ENCODE measurements at places on chromosomes 3 and 15.

- peak; percentile 77 for DNase-seq
These were observed 1.5 kb upstream of the SMAD3 start for GRCh38 chr15:67063689-67064606.

GRCh38 chr3:39216176-39216790 is 23.9 kb upstream of the XIRP1 start:
- no peak for DNase-seq

GRCh38 chr15:87604857-87605446 is 651.6 kb downstream of the NTRK3 start:
- no peak for DNase-seq

GRCh38 chr3:149806171-149806778 is 6.7 kb upstream of the RNF13 start:
- DNase-seq = no peak

- DNase-seq = no peak
These were observed 44.7 kb upstream of the SELENOK start for GRCh38 chr3:53936347-53936746.

DNA sequence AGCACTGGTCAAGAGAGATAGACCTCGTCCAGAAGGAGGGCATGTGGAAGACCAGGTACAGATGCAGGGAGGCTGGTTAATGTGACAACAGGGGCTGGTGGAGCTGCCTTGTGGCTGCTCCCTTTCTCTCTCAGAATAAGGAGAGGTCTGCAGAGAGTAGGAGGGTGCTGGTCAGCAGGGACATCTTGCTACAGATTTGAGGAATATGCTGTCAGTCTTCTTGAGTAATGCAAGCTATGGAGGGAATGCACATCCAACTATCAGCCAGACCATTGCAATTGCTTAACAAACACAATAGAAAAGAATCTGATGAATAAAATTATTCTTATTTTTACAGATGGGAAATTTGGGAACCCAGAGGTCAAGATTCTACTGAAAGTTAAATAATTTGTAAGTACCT is 20.3 kb upstream of the SIAH2 start:
- DNase-seq = no peak

DNA sequence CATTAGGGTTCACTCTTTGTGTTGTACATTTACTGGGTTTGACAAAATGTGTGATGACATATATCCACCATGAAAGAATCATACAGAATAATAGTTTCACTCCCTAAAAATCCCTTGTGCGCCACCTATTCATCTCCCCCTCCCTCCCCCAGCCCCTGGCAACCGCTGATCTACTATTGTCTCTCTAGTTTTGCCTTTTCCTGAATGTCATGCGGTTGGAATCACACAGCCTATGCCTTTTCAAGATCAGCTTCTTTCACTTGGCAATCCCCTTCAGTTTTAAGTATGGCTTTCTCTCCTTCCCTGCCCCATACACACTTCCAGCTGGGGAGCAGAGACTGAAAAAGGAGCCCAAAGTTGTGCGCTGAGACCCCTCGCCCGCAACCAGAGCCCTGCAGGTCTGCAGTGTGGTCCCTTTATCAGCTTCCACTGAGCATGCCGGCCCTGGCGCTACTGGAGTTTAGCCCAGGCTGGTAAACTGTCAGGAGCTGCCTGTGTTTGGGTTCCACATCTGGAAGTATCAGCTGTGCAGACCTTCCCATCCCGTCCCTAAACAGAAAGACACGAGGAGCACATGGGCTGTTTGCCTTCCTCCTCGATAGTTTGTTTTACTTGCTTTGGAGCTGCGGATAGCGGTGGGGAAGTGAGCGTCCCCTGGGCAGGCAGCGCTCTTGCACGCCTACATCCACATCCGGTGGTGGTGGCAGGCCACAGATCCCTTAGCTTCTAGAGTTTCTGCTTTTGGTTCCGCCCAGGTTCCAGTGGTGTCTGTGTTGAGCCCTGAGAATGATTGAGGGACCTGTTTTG is 12.3 kb downstream of the BOC start:
- DNase-seq = no peak

DNA sequence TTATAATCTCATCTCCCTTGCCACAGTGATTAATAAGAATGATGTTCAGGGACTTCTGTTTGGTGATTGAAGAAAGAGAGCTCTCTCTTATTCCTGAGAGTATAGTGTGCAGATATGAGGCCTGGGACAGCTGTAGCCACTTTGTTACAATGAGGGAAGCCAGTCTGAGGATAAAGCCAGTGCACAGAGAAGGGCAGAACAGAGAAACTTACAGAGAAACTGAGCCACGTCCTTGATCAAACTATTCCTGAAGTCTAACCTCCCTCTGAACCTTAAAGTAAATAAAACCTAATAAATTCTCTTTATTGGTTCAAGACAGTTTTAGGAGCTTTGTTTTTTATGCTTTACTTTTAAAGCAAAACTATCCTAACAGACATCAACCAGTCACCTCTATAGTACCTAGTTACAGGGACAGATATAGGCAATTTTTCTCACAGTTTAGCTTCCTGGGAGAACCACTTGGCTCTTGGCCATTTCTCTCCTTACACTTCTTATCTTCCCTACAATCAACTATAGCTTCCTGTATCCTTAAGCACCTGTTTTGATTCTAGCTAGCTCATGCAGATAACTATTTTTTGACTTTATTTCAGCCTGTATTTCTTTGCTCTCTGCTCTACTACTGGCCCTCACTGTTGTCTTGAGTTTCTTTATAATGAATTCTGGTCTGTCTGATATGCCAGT is 284.4 kb downstream of the SHQ1 start:
- no peak for DNase-seq

GRCh38 chr3:87350367-87351199 is 74.2 kb upstream of the POU1F1 start:
- DNase-seq = no peak

DNA sequence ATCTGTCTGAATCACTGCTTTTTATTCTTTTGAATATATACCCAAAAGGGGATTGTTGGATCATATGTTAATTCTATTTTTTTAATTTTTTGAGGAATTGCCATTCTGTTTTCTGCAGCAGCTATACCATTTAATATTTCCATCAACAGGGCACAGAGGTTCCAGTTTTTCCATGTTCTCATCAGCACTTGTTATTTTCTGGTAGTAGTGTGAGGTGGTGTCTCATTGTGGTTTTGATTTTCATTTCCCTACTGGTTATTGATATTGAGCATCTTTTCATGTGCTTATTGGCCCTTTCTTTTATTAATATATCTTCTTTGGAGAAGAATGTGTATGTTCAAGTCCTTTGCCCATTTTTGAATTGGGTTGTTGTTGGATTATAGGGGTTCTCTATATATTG is 68.1 kb downstream of the PDE8A start:
- no peak for DNase-seq

DNA sequence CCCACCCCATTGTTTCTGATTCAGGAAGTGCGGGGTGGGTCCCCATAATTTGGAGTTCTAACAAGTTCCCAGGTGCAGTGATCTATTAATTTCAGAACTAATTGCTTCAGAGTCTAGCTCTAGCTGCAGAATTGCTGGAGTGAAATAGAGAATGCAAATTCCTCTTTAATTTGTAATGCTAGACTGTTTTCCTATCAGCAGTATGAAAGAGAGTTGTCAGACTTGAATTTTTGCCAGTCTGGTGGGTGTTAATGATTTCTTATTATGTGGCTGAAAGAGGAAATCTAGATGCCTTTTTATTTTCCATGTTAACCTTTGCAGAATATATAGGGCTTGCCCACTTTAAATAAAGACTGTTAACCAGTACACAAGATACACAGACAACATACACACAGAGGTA is 23.7 kb downstream of the APH1B start:
- no peak for DNase-seq

GRCh38 chr15:100094127-100094510 is 247.7 kb downstream of the ADAMTS17 start:
- no peak for DNase-seq

GRCh38 chr3:19399356-19399755 is 251.0 kb downstream of the KCNH8 start:
- DNase-seq = no peak

GRCh38 chr3:40576396-40576795 is 51.6 kb downstream of the ZNF621 start:
- DNase-seq = no peak

GRCh38 chr3:69823743-69824142 is 84.5 kb downstream of the MITF start:
- no peak for DNase-seq

DNA sequence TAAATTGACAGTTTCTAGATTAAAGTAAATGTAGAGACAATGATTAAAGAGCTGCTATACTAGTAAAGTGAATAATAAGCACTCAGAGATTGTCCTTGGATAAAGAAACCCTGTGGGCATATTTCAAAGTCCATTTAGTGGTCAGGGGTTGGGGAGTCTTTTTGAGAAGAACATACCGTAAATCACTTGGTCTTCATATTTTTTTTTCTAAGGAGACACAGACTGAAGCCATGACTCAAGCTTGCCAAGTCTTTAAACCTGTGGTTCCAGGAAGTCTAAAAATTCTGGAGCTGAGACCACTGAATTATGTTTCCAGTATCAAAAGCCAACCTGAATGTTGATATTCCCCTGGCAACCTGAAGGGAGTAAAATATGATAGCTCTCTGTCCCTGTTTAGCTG is 171.0 kb downstream of the TPRG1 start:
- DNase-seq = no peak

- no peak for DNase-seq
These were observed 149.0 kb upstream of the DPH6 start for GRCh38 chr15:35695003-35695402.

DNA sequence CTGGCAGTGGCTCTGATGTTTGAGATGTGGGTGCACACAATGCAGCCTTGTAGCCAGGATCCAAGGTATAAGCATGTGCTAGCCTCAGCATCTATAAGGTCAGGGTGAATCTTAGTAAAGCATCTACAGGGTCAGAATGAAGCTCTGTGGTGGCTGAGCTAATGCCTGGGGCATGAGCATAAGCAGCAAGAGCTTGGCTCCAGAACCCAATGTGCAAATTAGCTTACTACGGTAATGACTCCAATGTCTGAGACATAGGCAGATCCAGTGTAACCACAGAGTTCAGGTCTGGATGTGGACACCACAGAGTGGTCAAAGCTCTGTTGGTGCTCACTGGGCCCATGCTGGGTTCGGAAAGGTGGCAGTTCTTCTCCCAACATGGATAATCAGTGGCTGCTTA is 304.5 kb upstream of the NECTIN3 start:
- no peak for DNase-seq

- peak; percentile 82 for DNase-seq
These were observed at the start of gene ABHD14A for GRCh38 chr3:51974963-51975851. TSS of gene ABHD14A (plus strand) at chr3:51975064. CDS start at chr3:51975136, 72 bp downstream.

GRCh38 chr3:124526601-124527000 is 203.7 kb upstream of the UMPS start:
- no peak for DNase-seq

- DNase-seq = no peak
These were observed 72.5 kb upstream of the AGTR1 start for GRCh38 chr3:148625095-148625736.

DNA sequence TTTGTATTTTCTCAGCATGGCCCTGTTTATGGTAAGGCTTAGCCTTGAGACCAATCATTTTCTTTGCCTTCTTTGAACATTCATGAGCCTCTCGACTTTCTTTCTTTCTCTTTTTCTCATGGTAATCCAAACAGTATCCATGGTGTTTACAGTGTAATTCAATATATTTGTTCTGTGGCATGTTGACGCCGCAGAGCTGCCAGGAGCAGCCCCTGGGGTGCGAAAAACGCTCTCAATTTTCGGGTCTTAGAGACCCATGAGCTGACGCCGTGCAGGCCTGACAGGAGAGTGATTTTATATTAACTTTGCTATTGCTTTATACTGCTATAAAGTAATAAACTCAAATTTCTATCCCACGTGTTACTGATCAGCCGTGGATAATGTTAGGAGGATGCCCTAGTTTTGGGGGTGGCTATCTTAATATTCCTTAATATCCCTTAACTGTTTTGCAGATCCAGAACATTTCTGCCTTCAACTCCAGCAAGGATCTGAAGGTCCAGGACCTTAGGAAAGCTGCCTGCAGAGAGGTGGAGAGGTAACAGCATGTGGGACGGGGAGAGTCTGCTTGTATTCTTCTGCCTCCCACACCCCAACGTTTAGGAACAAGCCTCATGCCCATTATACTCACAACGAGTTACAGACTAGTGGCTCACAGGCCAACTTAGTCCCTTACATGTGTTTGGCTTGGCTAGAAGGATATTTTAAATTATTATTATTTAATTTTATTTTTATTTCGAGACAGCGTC is 29.3 kb upstream of the MYO1E start:
- DNase-seq = no peak

DNA sequence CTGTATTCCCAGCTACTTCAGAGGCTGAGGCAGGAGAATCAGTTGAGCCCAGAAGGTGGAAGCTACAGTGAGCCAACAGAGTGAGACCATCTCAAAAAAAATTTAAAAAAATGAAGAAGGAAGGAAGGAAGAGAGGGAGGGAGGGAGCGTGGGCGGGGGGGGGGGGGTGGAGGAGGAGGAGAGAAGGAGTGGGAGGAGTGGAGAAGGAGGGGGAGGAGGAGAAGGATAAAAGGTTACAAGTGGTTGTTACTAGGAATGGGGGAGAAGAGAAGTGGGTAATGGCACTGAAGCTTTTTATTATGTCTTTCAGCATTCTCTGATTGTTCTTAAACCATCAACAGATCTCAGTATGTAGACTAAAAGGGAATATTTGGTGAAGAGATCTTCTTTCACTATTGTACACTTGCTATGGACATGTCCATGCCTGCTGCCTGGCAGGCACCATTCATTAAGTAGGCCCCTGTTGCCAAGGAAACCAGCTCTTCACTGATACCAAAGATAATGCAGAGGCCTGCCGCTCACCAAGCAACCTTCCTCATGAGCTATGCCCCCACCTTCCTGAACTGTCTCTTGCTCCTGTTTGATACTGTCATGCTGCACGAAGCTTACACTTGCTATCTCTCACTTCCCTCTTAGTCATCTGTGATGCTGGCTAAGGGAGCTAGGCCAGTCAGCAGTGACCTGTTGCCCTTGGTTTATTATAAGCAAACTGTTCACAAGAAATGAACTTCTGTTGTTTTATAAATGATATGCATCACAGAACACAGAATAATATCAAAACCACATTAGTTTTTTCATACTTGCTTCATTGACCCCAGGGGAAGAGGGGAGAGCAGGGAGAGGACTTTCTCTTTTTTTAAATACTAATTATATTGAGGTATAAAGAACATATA is 23.1 kb downstream of the EPM2AIP1 start:
- no peak for DNase-seq

- DNase-seq = no peak
These were observed 47.9 kb downstream of the RGMA start for GRCh38 chr15:93041159-93041547.

- peak; percentile 39 for DNase-seq
These were observed 14.3 kb downstream of the SMC4 start for GRCh38 chr3:160413613-160414248.

- DNase-seq = no peak
These were observed 10.0 kb downstream of the LSG1 start for GRCh38 chr3:194661946-194662345.

DNA sequence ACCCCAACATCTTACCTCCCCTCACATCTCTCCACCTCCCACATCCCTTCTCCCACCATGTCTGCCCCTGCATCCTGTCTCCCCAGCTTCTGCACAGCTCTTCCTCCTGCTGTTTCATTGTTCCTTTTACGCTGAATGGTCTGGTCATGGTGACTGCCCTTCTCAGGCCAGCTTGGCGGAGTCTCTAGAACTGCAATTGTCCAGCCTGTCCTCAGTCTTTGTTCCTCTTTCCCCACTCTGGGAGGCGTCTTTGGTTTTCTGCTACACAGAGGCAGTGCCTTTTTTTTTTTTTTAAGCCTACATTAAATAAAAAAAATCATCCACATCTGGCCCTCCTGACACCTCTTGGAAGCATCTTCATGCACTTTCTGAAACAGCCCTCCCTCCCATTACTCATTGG is 49.1 kb upstream of the SEC22A start:
- DNase-seq = no peak

- no peak for DNase-seq
These were observed 105.0 kb downstream of the LRRK1 start for GRCh38 chr15:101024073-101024695.

GRCh38 chr3:26428992-26429391 is 193.6 kb upstream of the LRRC3B start:
- DNase-seq = no peak
